ENCODE measurements at places on chromosomes 6 and 20. TPM values are rescaled to one million over a fixed set of nuclear protein-coding genes. Genes with fewer than 3 reads are reported as not detected.
A peak's percentile ranks its signal among the peaks of the same experiment; 100 is the strongest.

DNA sequence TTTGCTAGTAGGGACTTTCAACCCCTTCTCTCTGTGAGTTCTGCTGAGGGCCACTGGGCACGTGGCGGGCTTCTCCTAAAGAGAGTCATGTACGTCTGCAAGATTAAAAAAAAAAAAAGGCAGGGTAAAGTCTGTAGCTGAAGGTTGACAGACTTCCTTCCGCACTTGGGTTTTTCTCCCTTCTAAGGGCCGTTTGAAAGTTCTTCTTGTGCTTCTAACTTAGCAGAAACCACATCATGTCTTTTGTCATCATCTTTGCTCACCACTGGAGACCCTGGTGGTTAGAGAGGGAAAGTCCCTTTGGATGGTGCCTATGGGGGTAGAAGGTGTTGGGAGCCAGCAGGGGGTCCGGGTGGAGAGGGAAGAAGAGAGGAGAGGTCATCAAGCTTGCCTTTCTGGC is 31.4 kb downstream of the PRDM1 start:
- DNase-seq = no peak

GRCh38 chr6:166691199-166691598 is 64.1 kb upstream of the RPS6KA2 start:
- peak; percentile 56 for DNase-seq

DNA sequence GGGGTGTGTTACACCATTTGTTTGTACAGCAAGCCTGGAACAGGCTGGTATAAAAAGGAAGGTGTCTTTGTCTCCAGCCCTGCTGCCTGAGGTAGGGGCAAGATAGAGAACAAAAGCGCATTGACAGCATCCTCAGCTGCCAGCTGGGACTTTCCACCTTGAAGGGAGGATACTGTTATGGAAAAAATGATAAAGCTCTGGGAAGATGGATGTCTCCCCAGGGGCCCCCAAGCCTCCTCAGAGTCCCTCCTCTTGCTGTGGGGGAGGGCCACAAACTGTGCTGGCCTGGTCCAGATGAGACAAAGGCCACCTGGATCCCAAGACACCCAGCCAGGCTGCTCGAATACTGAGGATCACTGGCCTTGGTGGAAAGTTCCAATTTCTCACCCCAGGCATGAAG is 13.0 kb downstream of the REM1 start:
- no peak for DNase-seq

- no peak for DNase-seq
These were observed 985 bp downstream of the ZBP1 start for GRCh38 chr20:57619051-57619831.

- DNase-seq = no peak
These were observed 109.5 kb downstream of the SNX5 start for GRCh38 chr20:17859002-17859615.

GRCh38 chr6:133923938-133924593 is 29.0 kb upstream of the TBPL1 start:
- DNase-seq = peak; percentile 74

- DNase-seq = peak; percentile 30
These were observed 10.9 kb downstream of the ARFGEF2 start for GRCh38 chr20:48932375-48932941.

DNA sequence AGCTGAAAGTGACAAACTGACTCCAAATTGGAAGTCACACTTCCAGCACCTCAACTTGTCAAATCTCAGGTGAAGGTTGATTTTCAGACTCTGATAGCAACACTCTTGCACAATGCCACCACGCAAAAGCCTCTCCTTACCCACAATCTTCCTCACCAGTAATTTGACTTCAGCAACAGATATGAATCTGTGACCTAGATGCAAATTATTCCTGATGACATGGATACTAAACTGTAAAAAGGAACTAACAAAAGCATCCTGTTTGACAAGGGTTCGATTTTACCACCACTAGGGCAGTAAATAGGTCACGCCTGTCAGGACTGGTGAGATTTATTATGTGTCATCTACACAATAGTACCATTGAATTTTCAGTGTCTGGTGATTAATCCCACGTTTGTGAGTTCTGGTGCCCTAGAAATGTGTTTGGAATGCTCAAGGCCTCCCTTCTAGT is 134.4 kb upstream of the COL21A1 start:
- DNase-seq = peak; percentile 51

- no peak for DNase-seq
These were observed 38.7 kb downstream of the SCP2D1 start for GRCh38 chr20:18852318-18852717.

DNA sequence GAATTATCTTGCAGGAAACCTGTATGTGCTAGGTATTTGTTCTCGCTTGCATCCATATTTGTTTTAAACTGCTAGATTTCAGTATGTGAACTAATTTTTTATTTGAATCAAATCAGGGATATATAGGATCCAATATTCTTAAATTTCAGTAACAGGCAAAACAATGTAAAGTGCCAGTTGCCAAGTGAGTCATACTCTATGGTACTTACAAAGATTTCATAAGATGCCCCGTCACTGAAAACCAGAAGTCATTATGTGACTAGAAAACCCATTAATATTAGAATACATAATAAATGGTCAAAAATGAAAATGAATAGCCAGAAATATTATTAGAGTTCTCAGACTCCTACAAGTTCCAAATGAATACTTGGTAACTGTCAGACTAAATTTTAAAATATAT is 481.2 kb downstream of the TFAP2A start:
- peak; percentile 16 for DNase-seq

DNA sequence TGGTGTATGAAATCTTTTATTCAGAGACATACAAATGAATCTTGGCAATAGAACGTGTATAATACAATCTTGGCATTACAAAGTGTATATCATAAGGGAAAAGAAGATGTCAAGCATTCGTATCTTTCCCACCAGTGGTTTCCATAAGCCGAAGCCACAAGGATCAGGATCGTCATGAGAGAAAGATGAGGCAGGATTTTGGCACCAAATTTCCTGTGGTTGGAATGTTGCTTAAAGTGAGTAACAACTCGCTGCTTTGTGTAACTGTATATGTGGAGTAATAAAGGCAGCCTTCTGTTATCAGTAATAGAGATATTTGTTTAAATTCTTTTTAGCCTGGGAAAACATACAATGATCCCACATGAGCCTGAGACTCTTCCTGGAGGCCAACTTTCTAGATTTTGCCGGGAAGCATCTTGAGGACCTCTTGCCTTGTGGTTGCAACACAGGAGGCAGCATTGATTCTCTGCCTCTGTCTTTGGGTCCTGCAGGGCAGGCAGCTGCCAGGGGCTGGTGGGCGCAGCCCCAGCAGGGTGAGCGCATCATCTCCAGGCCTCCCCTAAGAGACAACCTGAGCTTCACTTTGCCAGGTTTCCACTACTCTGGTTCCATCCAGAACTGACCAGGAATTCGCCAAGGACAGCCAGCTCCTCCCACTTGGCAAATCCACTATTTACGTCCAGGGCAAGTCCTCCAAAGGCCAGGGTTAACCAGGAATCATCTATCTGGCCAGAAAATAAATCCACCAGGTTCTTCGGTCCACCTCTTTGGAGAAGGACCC is 230.9 kb upstream of the SULF2 start:
- DNase-seq = no peak

- no peak for DNase-seq
These were observed 330.2 kb upstream of the SULF2 start for GRCh38 chr20:48115502-48115901.

DNA sequence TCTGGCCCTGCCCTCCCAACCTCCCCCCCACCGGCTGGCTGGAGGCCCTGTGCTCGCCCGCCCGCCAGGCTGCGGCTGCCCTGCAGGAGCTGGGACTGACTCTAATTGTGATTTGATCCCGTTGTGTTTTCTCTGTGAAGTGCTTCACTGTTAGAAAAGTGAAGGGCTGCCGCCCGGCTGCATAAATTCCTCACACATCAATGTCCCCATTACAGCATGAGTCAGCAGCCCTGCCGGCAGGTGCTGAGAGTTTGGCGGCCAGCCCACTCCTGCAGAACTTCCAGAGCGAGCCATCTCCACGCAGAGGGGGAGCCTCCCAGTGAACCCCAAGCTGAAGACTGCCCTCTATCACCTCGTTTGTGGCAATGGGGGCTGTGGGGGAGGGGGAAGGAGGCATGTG is 137.9 kb downstream of the DLL1 start:
- DNase-seq = no peak

- peak; percentile 89 for DNase-seq
These were observed 27.0 kb upstream of the TFB1M start for GRCh38 chr6:155341130-155341828.

- DNase-seq = no peak
These were observed 2.6 kb downstream of the SCUBE3 start for GRCh38 chr6:35216412-35216732.

GRCh38 chr6:165616116-165616515 is 46.9 kb downstream of the PDE10A start:
- DNase-seq = no peak

GRCh38 chr6:163327165-163327880 is 87.2 kb upstream of the QKI start:
- no peak for DNase-seq

- no peak for DNase-seq
These were observed 55.1 kb downstream of the KIAA0408 start for GRCh38 chr6:127404133-127404532.

DNA sequence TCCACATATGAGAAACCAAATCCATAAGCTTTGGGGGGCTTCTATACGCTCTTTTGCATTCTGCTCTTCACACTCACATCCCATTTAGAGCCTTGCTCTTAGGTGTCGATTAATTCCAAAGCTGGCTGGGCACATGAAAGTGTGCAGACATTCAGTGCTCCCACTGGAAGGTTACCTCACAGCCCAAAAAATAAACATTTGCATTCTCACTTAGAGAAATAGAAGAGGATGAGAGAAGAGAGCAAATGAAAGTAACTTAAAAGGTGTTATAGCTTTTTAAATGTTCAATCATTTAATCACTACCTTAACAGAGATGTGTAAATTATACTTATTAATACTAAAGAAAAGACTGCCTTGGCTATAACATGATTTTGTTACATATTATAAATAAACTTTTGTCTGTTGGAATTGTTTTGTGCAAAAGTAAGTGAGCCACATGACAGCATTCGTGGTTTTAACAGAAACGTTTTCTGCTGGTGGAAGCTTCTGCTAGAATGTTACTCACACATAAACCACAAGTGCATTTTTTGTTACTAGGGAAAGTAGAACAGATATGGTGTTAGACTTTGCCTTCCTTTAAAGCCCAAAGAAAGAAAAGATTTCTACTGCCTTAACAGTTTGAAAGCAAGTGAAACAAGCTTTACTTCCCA is 116.7 kb downstream of the SIM1 start:
- peak; percentile 70 for DNase-seq

GRCh38 chr6:170025935-170026750 is 264.7 kb downstream of the DLL1 start:
- no peak for DNase-seq

GRCh38 chr20:36066777-36067176 is 87.8 kb upstream of the EPB41L1 start:
- DNase-seq = no peak

DNA sequence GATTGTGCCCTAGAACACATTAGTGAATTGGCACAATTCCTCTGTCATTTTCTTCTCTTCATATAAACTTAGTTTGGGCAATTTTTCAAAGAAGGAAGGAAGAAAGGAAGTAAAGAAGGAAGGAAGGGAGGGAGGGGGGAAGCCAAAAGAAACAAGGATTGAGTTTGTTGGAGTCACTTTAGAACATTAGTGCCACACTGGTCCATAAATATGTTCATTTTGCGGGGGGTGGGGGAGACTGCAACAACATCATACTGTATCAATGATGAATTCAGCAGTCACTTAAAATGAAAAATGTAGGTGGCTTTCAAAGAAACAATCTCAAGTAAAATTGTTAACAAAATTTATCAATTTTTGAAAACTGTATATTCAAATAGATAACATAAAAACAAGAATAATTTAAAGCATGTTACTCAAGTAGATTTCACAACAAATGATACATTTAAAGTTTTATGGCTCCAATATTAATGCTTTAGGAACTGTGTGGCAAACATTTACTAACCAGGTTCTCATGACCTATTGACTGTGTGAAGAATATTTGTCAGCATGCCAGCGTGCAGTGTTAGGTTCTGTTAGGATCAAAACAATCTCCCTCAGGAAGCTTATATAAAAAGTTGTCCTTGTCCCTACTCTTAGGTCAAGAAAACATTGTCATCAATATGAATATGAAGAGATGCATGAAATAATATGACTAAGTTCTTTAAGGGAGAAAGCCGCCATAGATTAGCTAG is 208.1 kb upstream of the AGPAT4 start:
- DNase-seq = no peak

DNA sequence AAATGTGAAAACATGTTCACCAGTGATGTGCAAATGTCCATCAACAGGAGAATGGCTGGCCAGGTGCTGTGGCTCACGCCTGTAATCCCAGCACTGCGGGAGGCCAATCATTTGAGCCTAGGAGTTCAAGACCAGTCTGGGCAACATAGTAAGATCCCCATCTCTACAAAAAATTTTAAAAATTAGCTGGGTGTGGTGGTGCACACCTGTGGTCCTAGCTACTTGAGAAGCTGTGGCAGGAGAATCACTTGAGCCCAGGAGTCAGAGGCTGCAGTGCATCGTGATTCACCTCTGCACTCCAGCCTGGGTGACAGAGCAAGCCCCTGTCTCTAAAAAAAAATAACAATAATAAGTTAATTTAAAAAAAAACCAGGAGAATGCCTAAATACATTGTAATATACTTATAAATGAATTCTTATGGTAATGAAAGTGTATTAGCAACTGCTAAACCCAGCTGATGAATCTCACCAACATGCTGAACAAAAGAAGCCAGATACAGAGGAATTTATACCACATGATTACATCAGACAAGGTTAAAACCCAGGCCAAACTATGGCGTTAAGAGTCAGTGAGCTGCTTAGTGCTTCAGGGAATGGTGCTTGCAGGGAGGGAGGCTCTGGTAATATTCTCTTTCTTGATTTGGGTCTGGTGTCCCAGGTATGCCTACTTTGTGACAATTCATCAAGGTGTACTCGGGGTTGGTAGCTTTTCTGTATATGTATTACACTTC is 36.4 kb downstream of the RPP40 start:
- no peak for DNase-seq

GRCh38 chr6:95679981-95680380 is 102.6 kb downstream of the MANEA start:
- DNase-seq = no peak

Gene EFCAB8
- not detected for total RNA-seq

Gene TP53TG5
- not detected for total RNA-seq

Gene OR12D3
- not detected for total RNA-seq

Gene RGL2
- total RNA-seq = 29.7 TPM

Gene ARMH2
- total RNA-seq = not detected

Gene BTN1A1
- total RNA-seq = not detected

Gene JPH2
- 8.8 TPM for total RNA-seq

Gene FAM110A
- total RNA-seq = 5.6 TPM

Gene NRN1
- not detected for total RNA-seq

Gene ANKRD6
- not detected for total RNA-seq

Gene PBOV1
- total RNA-seq = not detected
